AG09319 (cell line): ENCODE measurements at places on chromosomes 3 and 15.

DNA sequence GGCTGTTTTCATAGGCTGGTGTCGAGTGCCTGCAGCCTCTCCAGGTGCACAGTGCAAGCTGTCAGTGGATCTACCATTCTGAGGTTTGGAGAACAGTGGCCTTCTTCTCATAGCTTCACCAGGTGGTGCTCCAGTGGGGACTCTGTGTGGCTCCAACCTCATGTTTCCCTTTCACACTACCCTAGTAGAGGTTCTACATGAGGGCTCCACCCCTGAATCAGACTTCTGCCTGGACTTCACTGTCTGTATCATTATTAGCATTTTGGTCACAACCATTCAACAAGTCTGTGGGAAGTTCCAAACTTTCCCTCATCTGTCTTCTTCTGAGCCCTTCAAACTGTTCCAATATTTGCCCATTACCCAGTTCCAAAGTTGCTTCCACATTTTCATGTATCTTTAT is 1003.7 kb downstream of the MCTP2 start:
- no peak for DNase-seq

GRCh38 chr15:92051716-92052115 is 198.2 kb downstream of the SLCO3A1 start:
- no peak for DNase-seq

DNA sequence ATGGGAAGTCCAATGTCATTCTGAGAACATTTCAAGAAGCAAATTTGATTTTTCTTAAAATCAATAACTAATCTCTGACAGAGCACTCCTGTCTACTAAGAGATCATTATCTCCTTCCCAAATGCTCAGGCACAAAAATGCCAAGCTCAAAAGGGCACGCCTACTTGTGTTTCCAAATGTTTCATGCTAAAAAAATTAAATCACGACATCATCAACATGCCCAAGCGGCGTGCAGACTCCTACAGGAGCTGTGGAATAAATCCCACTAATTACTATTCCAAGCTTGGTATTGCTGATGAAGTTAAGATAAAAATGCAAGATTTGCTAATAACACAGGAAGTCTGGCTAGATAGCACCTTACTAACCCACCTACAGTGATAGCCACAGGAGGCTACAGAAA is 140.8 kb downstream of the OSBPL10 start:
- no peak for DNase-seq

GRCh38 chr3:32041316-32041715 is 59.8 kb downstream of the ZNF860 start:
- no peak for DNase-seq

GRCh38 chr3:137987723-137988122 is 22.2 kb upstream of the CLDN18 start:
- DNase-seq = no peak

DNA sequence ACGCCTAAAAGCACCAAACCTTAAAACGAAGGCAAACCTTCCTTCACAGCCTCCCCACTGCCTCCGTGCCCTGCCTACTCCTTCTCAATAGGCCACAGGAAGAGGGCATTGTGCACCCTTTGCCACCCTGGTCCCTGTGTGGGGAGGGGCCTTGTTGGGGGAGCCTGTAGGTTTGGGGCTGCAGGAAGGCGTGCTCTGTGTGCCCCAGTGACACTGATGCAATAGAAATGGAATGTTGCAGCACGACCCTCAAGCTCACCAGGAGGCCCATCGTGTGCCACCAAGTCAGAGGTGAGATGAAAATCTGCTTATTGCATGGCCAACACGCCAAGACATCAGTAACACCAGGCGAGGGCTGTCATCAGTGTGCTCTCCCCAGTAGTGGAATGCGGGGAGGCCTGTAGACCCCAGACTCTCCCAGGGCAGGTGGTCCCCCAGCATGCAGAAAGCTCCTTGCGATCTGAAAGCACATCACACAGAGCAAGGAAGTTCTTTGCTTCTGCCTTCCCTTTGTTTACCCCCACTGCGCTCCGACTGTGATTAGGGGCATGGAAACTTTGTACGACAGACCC is 86.2 kb downstream of the ASB7 start:
- no peak for DNase-seq

GRCh38 chr15:92523176-92523575 is 129.5 kb downstream of the ST8SIA2 start:
- DNase-seq = no peak

GRCh38 chr15:31222773-31223341 is 103.8 kb upstream of the KLF13 start:
- no peak for DNase-seq

DNA sequence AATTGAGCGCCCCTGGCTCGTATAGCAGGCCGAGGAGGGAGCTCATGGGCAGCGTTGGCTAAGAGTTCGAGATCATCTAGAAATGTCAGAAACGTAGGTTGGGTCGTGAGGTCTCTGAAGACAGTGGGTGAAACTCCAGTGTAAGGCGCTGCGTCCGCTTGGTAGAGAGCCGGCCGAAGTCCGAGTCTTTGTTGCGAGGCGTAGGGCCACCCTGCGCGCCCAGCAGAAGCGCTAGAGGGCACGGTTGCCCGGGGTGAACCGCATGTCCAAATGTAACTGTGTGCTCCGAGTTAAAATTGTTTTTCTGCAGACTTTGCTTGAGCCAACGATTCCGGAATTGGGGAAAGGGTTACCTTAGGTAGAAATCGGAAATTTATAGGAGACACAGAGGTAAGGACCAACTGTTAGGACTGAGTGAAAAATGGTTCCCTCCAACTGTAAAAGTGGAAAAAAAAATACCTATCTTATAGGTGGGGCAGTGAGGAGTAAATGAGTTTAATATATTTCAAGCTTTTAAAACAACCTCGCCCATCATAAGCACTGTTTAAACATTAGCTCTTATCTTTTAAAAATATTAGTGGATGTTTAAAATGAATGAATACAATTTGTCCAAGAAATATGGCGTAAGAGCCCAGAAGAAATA is 993 bp upstream of the SIAH2 start:
- no peak for DNase-seq

GRCh38 chr15:65611888-65612615 is 1.1 kb upstream of the INTS14 start:
- DNase-seq = no peak

- DNase-seq = no peak
Observed at GRCh38 chr3:127739347-127740135, 66.8 kb downstream of the ABTB1 start.

DNA sequence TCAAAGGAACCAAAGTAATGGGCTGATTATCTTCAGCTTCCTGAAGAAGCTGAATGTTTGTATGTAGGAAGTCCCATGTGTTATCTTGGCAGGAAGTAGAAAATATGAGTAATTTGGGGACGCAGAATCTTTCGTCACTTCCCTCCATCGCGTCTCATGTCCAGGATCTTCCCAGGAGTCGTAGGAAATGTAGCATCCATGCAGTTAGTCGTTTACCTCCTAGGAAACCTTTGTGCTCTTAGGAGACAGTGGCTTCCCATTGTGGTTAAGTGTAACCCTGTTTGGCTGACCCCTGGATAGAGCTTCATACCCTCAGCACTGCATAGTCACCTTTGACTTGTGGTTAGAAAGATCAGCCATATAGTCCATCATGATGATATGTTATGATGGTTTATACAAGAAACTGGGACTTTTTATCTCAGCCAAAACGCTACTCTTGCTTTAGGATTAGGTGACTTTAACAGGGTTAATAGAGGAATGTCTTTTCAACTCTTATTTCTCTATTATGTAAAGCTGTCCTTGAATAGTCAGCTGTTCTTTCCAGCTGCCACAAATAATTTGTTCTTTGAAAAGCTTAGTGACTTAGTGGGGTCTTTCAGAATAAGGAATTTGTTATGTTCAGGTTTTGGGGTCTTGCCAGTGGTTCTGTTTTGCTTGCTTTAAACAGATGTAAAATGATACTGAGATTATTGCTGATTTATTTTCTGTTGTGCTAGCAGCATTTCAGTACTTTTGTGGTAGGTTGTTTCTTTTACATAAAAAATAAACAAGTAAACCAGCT is 92.2 kb downstream of the KLHL25 start:
- no peak for DNase-seq

DNA sequence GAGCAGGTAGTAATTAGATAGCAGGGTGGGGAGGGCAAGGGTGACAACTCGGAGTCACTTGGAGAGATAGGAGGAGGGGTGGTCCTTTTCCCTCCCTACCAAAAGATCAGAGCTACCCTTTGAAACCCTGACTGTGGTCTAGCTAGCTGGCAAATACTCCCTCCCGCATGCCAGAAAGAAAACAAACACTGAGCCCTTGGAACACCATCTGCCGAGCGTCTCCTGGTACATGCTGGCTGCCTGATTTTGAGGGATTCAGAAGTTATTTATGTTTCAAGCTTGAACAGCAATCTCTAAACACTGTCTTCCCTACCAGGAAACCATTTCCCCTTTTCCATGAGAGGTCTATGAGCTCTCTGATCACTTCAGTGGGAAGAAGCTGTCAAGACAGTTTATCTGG is 291.6 kb upstream of the CFAP20DC start:
- DNase-seq = no peak

GRCh38 chr3:55243678-55244077 is 243.4 kb downstream of the WNT5A start:
- no peak for DNase-seq

DNA sequence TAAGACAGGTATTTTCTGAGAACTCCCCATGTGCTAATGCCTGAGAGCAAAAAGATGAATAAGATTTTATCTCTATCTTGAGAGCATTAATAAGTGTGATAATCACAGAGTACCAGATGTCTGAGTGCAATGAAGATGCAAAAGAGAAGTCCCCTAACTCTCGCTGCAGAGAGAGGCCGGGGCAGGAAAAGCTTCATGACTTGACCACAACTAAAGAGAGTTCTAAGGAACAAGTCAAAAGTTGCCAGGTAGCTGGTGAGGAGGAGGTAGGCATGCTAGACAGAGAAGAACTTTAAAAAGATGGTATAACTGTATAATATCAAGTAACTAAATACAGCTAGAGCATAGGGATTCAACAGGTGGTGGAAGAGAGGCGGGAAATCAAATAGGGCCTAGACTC is 28.8 kb downstream of the MTMR10 start:
- no peak for DNase-seq

- no peak for DNase-seq
Observed at GRCh38 chr3:42063888-42064287, 27.3 kb upstream of the TRAK1 start.

DNA sequence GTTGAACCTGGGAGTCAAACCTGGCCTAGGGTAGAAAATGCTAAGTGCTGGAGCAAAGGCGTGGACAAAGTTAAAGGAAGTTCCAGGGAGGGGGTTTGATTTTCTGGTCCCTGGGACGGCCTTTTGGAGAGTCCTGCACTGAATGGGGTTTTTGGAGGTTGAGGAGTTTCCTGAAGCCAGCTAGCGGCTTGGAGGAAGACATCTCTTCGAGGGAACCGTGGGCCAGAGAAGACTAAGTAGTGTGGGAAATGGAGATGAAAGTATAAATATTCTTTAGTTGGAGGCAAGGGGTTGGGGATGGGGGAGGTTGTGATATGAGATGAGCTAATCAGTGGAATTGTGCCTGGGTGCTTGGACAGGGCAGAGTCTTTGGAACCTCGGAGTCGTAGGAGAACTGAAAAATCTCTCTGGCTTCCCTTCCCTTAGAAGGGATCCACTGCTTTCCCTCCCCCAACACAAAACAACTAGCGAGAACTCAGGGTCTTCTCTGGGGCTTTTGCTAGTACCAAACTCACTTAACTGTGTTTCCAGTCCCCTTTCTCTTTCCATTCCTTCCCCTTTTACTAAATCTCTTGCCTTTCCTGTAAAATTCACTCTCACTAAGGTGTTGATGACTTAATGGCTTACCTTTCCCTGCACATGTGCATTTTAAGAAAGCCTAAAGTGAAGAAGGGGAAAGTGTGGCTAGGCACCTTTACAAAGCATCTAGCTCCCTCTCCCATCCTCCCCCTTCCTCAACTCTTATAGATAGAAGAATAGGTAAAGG is 1.0 kb downstream of the LPP start:
- DNase-seq = no peak

GRCh38 chr3:11168881-11169805 is 14.8 kb downstream of the HRH1 start:
- no peak for DNase-seq

DNA sequence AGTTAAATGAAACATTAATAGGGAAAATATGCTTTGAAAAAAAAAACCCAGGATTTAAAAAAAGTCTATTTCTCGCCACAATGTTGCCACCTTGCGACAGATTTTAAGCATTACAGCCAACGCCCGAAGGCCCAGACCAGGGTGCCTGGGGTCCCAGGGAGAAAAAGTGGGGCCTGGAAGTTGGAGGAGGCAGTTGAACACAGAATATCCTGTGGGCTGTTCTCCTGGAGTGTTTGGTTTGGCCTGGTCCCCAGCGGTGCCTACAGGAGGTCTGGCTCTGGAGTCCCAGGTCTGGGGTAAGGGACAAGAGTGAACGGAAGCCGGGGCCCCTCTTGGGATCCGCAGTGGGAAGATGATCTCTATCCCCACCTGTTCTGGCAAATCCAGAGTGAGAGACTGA is 3.4 kb downstream of the RNU6-1 start:
- no peak for DNase-seq

- DNase-seq = no peak
Observed at GRCh38 chr3:16904423-16905417, 20.0 kb downstream of the PLCL2 start.

- DNase-seq = no peak
Observed at GRCh38 chr3:70516076-70516475, 203.6 kb upstream of the MDFIC2 start.

- DNase-seq = no peak
Observed at GRCh38 chr3:175495331-175495730, 636.2 kb downstream of the NAALADL2 start.

- no peak for DNase-seq
Observed at GRCh38 chr3:109257269-109257668, 59.0 kb downstream of the DPPA2 start.

GRCh38 chr3:134072881-134073582 is 43.3 kb upstream of the SLCO2A1 start:
- DNase-seq = no peak

GRCh38 chr15:72168131-72168807 is 29.3 kb downstream of the GRAMD2A start:
- DNase-seq = no peak

GRCh38 chr3:139353920-139354556 is 10.2 kb downstream of the MRPS22 start:
- peak; percentile 4 for DNase-seq

GRCh38 chr3:13023235-13023970 is 49.8 kb downstream of the IQSEC1 start:
- DNase-seq = no peak

GRCh38 chr3:132325103-132325606 is 7.9 kb downstream of the ACP3 start:
- DNase-seq = no peak

- DNase-seq = no peak
Observed at GRCh38 chr15:29638011-29638410, 184.3 kb downstream of the TJP1 start.

- no peak for DNase-seq
Observed at GRCh38 chr15:75790631-75791336, 52.5 kb upstream of the UBE2Q2 start.

GRCh38 chr3:136651581-136651980 is 100.6 kb downstream of the STAG1 start:
- no peak for DNase-seq

- no peak for DNase-seq
Observed at GRCh38 chr3:11724615-11725339, 81.1 kb upstream of the VGLL4 start.

GRCh38 chr3:122719273-122719921 is 38.8 kb downstream of the PARP14 start:
- no peak for DNase-seq
